ENCODE measurements at places on chromosomes 2 and 18.
A peak's percentile ranks its signal among the peaks of the same experiment; 100 is the strongest.

DNA sequence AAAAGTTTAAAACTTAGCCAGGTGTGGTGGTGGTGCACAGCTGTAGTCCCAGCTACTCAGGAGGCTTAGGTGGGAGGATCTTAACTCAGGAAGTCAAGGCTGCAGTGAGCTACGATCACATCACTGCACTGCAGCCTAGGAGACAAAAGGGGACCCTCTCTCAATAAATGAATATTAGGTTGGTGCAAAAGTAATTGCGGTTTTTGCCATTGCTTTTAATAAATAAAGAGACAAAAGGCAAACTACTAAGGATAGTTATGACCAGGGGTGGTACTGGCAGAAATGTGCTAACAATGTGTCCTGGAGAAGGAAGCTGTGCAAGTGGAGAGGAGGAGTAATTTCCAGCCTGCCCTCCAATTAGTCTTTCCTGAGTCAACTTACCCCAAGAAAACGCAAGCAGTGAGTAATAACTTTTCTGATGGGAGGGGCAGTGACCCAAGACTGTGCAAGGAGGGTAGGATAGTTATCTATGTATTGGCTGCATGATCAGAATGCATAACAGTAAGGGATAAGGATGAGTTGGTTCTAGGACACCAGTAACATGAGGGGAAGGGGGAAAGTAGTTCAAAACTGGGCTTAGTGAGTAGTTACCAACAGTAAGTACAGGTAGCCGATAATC lies 1.5 kb downstream of the EXOC6B start:
- no peak for DNase-seq

DNA sequence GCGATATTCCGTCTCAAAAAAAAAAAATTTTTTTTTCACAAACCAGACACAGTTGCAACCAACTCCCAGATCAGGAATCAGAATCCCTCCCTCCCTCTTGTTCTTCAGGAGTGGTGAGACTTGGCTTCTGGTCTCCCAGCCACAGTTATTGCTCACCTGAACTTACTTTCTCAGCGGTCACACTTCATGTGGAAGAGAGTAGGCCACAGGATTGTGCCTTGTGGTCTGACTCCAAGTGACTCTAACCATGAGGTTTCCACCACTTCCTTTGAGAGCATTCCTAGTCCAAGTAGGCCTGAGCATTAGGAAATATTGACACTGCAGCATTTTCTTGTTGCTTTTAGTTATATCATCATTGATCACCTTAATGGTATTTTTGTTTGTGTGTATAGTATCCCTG lies 12.1 kb downstream of the FMNL2 start:
- DNase-seq = no peak

DNA sequence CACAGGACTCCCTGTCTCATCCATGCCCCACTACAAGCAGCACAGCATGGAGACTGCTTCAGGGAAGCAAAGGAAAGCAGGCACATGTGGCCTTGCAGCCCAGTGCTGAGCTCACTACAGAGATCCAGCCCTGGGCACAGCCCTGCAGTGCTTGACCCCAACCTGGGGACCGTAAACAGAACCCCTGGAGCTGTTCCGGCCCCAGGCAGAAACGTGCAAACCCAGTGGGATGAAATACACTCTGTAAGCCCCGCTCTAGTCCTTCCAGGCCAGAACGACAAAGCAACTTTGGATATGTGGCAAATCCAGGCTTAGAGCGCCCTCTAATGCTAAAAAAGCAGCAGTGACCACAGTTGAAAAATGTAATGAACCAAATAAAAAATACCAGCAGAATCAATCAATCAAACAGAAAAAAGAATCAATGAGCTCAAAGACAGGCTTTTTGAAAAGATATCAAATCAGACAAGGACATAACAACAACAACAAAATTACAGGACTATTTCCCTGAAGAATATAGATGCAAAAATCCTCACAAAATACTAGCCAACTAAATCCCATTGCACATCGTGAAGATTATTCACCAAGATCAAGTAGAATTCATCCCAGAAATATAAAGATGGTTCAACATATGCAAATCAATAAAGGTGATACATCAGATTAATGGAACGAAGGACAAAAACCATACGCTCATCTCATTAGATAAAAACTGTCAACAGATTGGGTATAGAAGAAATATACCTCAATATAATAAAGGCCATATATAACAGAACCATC lies 45.6 kb downstream of the ZNF519 start:
- DNase-seq = peak; percentile 42

DNA sequence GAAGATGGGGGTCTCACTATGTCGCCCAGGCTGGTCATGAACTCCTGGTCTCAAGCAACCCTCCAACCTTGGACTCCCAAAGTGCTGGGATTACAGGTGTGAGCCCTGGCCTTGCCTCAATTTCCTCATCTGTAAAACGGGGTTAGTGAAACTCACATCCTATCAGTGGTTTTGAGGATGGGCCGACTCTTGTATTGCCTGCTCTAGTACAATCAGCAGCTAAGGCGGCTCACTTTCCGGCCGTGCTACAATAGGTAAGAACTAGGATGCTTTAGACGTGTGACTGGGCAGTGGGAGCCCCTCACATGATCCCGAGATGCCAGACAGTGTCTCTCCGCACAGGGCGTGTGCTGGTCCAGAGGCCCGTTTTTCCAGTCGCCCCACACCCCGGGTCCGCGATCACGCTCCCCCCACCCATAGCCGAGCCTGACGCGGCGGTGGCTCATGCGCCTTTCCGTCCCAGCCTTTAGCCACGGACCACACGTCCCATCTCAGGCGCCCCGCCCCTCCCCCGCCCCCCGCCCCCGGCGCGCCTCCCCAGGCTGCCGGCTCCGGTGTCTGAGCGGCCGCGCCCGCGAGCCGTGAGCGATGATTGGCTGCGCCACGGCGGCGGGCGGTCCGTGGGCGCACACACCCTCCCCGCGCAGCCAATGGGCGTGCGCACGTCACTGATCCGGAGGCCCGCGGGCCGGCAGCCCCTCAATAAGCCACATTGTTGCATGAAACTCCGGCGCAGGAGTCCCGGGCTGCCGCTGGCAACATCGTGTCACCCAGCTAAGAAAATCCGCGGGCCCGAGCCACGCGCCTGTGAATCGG lies at the start of gene HK2:
Gene HK2, plus strand, starts transcription at position 710 of the 816 bp plus-strand sequence. CDS start 454 bp downstream, outside the sequence.
- DNase-seq = peak; percentile 99

DNA sequence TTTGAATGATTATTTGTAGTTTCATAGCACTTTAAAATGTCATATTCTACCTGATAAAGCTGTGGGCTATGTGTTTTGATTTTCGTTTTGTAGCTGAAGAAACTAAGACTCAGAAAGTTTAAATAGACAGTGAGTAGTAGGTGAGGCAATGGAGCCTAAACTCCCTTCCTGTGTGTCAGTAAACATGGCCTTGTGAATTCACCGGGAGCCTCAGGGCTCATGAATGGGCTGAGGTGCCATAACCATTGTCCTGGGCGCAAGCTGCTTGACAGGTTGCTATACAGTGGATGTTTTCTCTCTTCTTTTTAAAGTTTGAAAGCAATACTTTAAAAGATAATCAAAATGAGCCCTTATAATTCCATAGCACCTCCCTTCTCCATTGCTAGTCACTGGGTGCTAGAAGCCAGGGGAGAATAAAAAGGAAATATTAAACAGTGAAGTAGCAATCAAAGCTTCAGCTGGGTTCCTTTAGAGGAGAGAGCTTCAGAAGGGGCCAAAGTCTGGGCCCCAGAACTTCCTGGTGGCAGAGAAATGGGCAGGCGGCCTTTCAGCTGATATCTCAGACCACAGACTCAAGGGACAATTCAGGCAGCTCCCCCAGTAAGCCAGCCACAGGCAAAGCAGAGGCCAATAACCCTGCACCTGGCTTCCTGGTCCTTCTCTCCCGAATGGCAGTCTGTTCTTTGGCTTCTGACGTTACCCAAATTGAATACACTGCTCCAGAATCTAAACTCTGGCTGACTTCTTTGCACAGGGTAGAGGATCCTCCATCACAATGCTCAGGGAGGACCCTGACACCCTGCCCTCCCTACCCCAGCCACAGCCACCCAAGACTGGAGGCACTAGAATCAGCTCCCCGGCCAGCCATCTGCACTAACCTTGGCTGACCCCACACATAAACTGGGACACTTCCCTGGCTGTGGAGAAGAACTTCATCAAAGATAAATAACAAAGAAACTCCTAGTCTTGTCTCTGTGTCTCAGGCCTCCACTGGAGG lies 51.8 kb upstream of the NPAS2 start:
- no peak for DNase-seq

GRCh38 chr2:191994749-191995148 lies 147.9 kb upstream of the CAVIN2 start:
- DNase-seq = no peak

DNA sequence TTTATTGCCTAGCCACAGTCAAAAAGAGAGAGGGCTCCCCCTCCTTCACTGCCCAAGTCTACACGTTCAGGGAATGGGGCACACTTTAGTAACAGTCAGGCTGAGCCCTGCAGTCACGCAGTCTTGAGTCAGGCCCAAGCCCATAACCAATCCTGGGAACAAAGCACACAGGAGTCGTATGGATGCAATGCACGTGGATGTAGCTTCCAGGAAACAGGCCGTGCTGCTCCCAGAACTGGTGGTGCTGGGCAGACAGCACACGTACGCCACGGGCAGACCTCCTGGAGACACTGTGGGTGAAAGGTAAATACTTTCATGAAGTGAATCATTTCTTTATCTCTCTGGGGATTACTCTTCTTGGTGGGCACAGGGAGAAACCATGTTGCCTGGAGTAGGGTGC lies 30.0 kb upstream of the MBP start:
- no peak for DNase-seq

GRCh38 chr18:48819276-48819675 lies 131.5 kb downstream of the SMAD7 start:
- DNase-seq = no peak

- no peak for DNase-seq
Observed at GRCh38 chr2:201465524-201465971, 14.0 kb downstream of the STRADB start.

GRCh38 chr2:231373786-231374349 lies 21.6 kb upstream of the B3GNT7 start:
- DNase-seq = no peak

DNA sequence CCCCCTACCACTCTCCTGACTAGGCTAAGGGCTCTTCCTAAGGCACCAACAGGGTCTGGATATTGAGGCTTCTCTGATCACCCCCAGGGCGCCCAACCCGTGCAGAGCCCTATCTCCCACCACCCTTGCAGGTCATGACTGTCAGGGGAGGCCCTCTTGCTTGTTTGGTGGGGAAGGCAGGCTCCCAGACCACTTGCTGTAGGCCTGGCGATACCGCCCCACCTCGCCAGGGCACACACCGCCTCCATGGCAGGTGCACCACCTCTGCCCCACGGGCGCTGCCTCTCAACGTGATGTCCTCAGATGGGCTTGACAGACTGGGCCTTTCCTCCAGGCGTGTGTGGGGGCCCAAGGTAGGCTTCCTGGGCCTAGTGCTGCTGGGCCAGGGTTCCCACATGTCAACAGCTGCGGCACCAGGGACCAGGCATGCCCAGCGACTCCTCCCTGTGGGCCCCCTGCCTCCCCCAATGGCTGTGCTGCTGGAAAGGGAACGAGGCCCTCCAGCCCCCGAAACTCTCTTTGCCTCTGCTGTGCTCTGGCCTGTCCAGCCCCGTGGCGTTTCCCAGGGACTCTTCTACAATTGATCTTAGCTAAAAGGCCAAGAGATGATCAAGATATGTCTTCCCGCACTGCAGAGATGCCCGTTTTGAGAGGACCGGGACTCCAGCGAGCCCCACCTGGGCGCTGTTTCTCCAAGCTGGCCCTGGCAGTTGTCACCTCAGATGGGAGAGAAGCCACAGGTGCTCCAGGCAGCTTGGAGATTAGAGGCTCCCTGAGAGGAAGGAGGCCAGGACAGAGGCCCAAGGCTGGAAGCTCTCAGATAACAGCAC lies 7.5 kb downstream of the NPPC start:
- no peak for DNase-seq

DNA sequence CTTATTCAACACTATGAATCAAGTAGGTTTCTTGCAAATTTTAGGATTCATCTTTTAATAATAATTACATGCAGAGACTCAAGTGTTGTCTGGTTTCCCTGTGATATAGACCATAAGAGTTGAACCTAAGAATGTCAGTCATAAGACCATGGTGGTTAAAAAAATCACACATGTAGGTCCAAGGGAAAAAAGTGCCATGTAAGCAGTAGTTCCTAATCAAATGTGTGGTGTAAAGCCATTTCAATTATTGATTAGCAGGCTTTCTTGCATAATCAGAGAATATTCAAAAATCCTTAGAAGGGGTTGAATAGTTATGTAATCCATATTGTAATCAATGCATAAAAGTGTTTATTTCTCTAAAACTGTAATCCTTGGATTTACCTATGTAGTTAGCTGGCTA lies 93.8 kb downstream of the DCC start:
- DNase-seq = no peak

- peak; percentile 71 for DNase-seq
Observed at GRCh38 chr2:200471324-200471848, 38.5 kb downstream of the KCTD18 start.

- no peak for DNase-seq
Observed at GRCh38 chr2:12502759-12503158, 214.0 kb upstream of the TRIB2 start.

GRCh38 chr2:120763508-120763907 lies 27.8 kb downstream of the GLI2 start:
- DNase-seq = no peak

Data from GM20000 (cell line).